NCI-H2029 treated with DMSO at 0.1 percent for 48 hours (cell line): ENCODE measurements at places on chromosomes 16 and 17.

DNA sequence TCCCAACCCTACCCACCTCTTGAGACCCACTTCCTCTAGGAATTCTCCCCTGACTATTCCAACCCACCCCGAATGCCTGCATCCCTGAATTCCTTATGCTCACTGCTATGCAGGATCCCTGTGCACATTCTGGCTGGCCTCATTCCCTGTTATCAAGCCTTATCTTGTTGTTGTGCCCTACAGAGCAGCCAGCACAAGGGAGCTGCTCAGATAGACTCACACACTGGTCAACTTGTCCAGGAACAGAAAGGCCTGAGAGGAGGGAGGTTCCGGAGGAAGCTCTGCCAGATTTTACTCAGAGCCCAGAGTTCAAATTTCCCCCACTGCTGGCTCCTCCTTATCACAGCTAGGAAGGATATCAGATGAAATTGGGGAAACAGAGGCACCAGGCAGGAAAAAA lies 24.8 kb upstream of the MYO18A start:
- no peak for DNase-seq

DNA sequence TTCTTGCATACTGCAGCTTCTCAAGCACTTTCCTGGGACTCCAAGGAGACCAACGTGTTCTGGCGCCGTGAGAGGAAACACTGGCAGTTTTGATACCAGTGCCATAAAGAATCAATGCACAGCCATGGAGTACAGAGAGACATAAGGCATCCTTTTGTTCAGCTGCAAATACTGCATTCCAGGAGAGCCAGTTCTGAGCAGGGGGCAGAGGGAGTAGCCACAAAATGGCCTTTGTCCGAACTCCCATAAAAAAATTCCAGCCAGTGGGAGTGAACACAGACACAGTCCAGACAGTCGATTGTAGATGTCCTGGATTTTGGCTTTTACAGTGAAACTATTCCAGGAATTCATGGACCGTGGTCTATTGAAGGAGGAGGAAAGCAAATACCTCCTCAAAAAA lies 36.2 kb upstream of the TEKT3 start:
- DNase-seq: no peak

GRCh38 chr17:43676471-43676870 lies 14.7 kb upstream of the MEOX1 start:
- DNase-seq: no peak

DNA sequence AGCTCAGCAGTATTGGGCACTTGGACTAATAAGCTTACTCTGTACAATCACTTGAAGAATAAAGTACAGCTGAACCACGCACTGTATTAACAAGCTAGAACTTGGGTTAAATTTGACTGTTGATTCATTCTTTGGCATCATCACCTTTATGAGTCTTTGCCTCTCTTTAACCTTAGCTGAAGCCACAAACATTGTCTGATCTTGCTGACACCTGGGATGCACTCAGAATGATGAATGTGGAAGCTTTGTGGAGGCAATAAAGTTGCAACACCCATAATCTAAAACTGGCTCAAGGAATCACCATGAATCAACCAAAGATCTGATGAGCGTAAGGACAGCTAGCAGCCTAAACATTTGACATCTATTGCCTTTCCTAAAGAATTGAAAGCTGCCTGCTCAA lies 590.6 kb upstream of the SOX9 start:
- DNase-seq: no peak

GRCh38 chr17:74172700-74173099 lies 30.8 kb upstream of the RPL38 start:
- peak; percentile 15 for DNase-seq

- peak; percentile 65 for DNase-seq
Observed at GRCh38 chr17:62163847-62164246, 98.8 kb upstream of the MED13 start.

GRCh38 chr17:37194208-37194607 lies 181.6 kb upstream of the C17orf78 start:
- no peak for DNase-seq
